ENCODE measurements at places on chromosomes 1 and 21.

DNA sequence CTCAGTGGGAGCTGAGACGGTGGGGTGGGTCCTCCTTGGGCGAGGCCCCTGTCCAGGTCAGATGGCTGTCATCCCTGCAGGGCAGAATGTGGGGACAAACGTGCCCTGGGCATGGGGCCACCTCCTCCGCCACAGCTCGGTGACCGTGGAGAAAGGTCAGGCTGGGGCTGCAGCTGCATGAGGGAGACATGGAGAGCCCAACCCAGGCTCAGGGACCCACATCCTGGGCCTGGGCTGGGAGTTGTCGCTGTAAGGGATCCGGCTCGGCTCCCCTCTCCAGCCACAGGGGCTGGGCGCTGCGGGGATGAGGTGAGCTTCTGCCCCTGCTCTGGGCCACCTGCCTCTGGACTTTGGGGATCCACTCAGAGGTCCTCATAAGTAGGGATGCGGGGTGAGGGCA lies 518 bp upstream of the PLCH2 start:
- no peak for DNase-seq

DNA sequence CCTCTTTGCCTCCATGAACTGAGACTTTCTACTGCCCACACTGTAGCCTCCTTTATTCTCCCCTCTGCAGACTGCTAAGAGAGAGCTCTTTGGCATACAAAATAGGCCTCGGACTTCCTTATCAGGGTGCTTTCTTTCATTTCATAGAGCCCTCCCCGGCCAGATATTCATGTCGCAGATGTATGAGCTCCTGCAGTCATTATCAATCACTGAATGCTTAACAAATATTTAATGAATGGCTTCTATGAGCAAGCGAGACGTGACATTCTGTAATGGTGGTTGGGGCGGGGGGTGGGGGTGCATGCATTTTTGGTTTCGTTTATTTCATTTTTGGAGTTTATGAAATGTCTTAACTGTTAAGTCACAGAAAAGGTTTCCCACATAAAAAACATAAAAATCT lies 344.8 kb upstream of the KAZN start:
- DNase-seq = no peak

DNA sequence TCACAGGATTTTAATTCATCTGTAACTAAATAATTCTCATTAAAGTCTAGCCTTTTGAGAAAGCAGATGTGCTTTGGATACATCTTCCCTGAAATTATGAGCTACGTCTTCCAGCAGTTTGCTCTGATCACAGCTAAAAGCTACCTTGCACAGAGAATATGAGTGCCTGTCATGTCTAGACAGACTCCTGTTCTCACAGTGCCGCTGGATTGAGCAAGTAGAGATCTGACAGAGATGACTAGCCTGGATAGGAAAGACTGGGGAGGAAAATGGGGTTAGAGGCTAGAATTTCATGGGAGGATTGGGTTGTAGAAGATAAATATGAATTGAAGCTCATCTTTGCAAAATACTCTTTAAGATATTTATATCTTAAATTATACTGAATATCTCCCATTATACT lies 24.1 kb downstream of the CEPT1 start:
- no peak for DNase-seq

- DNase-seq = no peak
These were observed 15.6 kb upstream of the AIM2 start for GRCh38 chr1:159092036-159092760.

DNA sequence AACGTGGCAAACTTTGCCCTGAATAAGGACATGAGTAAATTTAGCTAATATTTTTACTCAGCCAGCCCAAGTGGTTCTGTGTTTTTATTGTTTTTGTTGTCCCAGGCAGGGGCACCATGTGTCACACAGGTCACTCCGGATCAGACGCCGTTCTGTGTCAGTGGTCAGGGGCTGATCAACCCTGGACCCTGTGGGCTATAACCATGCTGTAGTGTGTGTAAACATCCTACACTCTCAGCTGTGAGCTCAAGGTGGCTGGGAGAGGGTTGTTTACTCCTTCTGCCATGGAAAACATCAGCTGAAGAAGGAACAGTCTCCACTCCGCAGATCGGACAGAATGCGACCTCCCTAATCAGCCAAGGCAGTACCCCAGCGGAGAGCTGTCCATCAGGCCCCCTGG lies 26.5 kb upstream of the KCNQ4 start:
- no peak for DNase-seq

DNA sequence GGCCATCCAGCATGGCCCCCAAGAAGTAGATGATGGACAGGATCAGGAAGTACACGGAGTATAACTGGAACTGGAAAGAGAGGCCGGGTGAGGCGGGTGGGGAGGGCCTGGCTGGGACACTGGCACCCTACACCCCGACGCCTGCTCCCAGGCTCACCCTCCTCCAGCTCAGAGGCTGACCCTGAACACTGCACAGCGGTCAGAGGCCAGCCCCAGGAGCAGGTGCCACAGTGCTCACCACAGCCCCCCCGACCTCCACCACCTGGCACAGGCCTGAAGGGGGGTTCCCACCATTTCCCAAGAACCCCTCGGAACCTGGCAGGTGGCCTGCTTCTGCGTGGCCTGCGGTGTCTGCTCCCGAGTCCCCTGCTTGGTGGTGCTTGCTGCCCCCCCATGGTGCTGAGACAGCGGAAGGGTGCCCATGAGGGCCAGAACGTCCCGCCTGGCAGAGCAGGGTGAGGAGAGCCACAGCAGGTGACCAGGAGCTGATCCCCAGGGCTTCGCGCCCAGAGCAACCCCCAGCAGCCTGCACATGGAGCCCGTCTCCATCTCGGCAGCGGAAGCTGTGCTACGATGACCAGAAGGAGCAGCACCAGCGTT lies 26.1 kb downstream of the SLC19A1 start:
- no peak for DNase-seq

DNA sequence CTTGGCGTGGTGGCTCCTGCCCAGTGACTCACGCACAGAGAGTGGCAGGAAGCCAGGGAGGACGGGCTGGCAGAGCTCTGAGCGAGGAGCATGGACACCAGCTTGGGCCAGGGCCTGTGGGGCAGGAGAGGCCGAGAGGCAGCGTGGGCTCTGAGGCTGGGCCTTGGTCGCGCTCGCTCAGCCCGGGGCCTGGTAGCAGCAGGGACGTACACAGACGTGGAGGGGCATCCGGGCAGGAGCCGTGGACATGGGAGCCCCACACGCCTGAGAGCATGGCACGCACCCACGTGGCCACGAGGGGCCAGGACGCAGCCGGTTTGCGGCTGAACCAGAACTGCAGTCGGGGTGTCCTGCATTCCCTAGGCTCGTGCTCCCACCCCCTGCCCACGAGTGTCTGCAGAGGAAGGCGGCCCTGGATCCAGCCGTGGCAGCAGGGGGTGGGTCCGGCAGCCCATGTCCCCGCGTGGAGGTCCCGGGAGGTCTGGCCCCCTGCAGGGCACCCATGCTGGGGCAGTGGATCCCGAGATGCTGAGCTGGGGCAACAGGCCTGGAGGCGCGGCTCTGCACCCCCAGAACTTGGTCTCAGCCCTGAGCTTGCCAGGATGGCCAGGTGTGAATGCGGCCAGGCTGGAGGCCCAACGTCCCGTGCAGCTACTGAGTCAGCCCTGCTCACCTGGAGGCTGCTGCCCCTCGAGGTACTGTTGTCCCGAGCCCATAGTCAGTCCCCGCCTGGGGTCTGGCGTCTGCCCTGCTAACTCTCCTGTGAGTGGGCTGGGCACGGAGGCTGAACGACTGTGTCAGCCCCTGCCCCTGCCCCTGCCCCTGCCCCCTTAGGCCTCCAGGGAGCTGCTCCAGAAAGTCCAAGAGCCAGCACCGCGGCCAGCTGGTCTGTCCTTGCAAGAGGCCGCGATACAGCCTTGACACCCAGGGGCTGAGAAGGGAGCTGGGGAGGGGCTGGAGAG lies 61.6 kb downstream of the SLX9 start:
- DNase-seq = no peak

GRCh38 chr1:147214842-147215539 lies 10.1 kb downstream of the FMO5 start:
- no peak for DNase-seq

DNA sequence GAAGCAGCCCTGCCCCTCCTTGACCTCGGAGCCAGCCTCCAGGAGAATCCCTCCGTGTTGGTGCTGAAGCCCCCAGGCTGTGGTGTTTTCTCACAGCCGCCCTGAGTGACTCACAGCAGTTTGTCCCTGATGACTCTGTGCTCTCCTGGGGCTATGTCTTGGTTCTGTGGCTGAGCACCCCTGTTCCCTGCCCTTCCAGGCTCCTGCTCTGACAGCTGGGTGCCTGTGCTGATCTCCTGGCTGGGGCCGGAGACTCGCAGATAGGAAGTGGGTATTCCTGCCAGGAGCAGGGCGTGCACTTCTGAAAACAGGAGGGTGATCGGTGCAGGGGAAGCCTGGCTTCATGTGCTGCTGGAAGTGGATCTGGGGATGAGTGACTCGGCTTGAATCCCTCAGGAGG lies 34.5 kb downstream of the POFUT2 start:
- DNase-seq = no peak

DNA sequence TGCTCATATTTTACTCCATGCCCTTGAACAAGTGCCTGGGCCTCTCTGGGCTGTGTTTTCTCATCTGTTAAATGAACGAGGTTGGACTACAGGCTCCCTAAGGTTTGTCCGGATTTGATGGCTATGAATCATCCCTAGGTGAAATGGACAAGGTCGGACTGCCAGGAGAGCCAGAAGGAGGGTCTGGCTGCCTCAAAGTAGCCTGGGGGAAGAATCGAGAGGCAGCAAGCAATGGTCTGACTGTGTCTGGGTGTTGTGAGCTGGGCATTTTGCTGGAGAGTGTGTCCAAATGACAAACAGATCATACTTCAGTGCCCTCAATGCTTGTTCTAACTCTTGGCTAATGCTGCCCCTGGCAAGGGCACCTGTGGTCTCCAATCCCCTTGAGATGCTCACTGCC lies 730.9 kb downstream of the PTPRU start:
- DNase-seq = no peak

DNA sequence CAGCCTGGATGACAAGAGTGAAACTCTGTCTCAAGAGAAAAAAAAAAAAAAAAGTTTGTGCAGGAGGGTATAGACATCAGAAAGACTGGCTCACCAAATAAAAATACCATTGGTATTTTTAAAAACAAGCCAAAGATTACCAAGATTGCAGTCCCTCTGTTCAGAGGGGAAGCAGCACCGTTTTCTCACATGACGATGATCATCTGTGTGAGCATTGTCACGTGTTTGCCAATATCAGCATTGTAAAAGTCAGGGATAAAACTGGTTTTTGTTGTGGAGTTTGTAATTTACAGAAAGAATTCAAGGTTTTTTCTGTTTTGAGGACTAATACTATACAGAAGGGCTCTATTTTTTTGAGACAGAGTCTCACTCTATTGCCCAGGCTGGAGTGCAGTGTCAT lies 26.5 kb downstream of the ZNF362 start:
- DNase-seq = no peak

DNA sequence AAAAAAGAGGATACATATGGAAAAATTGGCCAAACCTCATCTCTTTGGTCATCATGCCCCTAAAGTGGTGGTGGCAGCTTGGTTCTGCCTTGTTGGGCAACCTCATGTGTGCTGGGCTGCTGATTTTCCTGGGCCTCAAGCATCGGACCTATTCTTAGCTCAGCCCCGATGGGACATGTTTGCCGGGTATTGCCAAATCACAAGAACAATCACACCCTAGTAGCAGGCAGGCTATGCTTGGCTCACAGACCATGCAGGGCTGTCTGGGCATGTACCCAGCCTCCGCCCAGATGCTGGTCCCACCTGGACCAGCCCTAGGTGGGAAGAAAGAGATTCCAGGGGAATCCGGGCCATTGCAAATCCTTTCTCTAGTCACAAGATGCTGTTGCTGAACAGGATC lies 189.4 kb upstream of the FGGY start:
- DNase-seq = no peak

DNA sequence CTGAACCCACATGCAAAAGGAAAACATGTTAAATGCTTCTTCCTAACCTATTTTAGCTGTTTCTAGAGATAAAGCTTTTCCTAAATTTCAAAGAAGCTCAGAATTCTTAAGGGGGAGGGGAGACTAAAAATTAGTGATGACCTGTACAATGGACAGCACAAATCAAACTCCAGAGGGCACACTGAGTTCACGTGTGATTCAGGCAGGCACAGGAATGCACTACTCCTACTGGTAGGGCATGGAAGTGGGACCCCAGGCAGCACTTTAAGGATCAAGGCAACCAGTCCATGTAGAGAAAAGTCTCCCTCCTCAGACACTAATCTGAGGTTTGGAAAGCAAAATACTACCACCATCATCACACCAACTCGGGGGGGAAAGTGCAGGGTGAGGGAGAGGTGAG lies 31.3 kb upstream of the CLCA4 start:
- DNase-seq = no peak

GRCh38 chr1:109634292-109634691 lies 14.7 kb downstream of the AMPD2 start:
- DNase-seq = no peak

DNA sequence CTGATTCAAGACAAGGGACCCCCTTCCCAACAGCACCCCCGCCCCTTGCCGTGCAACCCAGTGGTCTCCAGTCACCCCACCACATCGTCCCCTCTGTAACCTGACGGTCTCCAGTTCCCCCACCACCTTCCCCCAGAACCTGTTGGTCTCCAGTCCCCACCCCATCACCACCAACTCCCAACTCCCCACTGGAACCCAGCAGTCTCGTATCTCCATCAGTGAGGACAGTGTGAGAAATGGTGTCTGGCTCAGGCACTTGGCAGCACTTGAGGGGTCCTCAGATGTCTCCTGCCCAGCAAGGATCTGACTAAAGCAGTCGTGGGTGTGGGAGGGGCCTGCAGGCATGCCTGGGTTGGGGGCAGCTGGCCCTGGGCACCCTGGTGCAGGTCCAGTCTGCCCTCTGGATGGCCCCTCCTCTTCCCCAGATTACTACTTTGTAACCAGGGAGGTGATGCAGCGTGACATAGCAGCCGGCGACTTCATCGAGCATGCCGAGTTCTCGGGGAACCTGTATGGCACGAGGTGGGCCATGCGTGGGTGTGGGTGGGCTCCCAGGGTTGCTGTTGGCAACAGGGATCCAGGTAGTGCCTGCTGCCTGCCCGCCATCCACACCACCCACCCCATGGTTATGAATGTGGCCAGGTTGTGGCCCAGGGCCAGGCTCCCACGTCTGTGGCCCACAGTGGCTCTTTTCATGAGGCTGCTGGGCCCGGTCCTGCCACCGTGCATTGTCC lies 3.1 kb upstream of the GJC2 start:
- no peak for DNase-seq
